Gastrocnemius medialis (tissue), 4 donors: ENCODE measurements at places on chromosomes 7 and 10. TPM values are rescaled to one million over a fixed set of nuclear protein-coding genes. Genes with fewer than 3 reads are reported as not detected.

- H3K27me3 ChIP-seq: no peaks in the 10 kb centered on the region
- no peaks in the 10 kb centered on the region for H3K36me3 ChIP-seq
- no peak for DNase-seq
Measured at GRCh38 chr10:132407846-132408278, 10.9 kb downstream of the PWWP2B start.

DNA sequence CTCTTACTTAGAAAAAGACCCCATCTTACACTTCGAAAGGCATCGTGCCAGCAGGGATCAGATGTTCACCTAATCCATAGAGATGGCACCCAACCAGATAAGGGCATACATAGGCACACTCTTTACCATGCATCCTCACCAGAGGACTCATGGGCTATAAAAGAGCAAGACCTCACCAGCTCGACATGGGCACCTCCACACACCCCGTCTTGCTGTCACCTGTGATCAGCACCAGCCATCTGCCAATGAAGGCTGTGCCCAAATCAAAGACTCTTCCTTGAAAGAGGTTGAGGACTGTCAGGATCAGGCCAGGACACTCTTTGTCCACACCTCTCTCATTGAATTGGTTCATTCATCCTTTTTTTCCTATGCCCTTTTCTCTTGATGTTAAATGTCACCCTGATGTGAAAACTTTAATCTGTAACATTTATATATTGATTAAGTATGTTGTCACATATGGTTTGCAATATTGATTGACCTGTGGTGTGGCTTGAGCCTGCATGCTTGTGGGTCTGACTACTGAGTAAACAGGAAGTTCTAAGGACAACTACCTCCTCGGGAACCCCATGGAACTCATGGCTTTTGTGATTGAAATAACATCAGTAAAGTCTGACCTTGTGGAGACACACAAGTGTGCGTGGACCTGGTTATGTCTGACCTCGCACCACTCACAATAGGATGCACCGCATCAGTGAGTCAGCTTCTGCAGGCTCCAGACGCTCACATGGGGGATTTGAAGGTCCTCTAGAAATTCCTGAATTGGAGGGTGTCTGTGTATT lies 75.5 kb downstream of the HTR5A start:
- no peaks in the 10 kb centered on the region for H3K36me3 ChIP-seq
- no peak overlapping the region for H3K4me3 ChIP-seq
- H3K4me1 ChIP-seq: no peaks in the 10 kb centered on the region
- no peak overlapping the region for H3K27ac ChIP-seq

The ERVW-1 gene
- total RNA-seq: 0.10 TPM

DNA sequence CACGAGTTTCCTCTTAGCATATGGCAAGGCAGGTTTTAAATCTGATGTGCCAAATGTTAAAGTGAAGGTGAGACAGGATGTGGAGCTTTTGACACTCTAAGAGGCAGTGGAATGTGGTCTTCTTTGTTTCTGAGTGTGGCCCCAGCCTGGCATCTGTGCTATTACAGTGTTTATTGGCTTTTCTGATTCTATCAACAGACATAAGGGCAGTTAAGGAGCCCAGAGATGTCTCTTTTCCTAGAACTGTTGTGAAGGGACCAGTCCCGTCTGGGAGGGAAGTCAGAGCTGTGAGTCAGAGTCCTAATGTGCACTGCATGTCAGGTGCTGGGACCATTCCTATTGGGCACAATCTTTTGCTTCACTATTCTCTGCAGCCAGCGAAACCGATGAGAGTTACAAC lies 32.5 kb downstream of the TRUB1 start:
- DNase-seq: no peak
- peaks cover 13% of the 10 kb centered on the region for H3K4me1 ChIP-seq
- no peaks in the 10 kb centered on the region for H3K36me3 ChIP-seq
- H3K27ac ChIP-seq: no peak overlapping the region
- no peaks in the 10 kb centered on the region for H3K27me3 ChIP-seq

DNA sequence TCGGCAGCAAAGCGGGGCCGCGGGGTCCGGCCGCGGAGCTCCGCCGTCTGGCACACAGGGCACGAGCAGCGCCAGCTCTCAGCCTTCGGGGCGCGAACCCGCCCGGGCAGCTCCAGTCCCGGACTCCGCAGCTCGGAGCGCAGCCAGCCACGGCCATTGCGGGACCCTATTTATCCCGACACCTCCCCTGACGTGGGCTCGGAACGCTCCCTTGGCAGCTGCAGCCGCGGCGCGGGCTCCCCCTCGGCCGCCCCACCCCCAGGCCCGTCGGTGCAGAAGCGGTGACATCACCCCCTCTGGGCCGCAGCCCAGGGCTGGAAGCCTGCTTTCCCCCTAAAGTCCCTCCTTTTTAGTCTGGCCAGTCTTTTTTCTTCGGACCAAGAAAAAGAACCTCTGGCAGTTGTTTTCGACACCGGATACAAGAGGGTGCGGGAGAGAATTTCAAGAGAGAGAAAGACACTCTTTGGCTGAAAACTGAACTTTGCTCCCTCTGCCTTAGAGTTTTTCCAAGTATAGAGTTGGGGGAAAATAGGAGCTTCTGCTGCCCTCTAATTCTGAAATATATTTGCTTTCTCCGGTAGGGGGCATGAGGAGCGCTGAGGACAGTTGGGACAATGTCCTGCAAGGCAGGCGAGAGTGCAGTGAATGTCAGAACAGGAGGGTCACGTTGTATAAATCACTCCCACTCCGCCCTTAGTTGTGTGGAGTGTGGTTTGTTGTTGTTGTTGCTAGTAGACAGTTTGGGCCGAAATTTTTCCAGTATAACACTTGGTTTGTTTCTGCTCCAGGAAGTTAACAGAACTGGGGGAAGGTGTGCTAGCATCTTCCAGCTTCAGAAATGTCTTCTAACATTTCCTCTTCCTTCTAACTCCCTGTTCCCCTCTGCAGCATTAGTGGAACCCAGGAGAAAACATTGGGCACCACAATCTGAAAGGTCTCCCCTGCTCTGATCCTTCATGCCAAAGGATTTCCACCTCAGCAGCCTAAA lies at the start of gene SFRP4:
TSS of gene SFRP4 (minus strand) at position 145 of the 988 bp plus-strand sequence. CDS start 280 bp downstream, outside the sequence.
- H3K27me3 ChIP-seq: no peaks in the 10 kb centered on the region
- peak within 1 kb of the TSS; percentile 59 for H3K27ac ChIP-seq
- H3K36me3 ChIP-seq: no peaks in the 10 kb centered on the region
- peak within 1 kb of the TSS; percentile 58 for H3K4me3 ChIP-seq
- peaks cover 15% of the 10 kb centered on the region for H3K4me1 ChIP-seq

GRCh38 chr10:32240471-32240870 lies 106.5 kb downstream of the EPC1 start:
- no peaks in the 10 kb centered on the region for H3K27me3 ChIP-seq
- H3K36me3 ChIP-seq: no peaks in the 10 kb centered on the region
- no peak overlapping the region for H3K4me3 ChIP-seq
